ENCODE measurements at places on chromosomes 7 and 10.
A peak's percentile ranks its signal among the peaks of the same experiment; 100 is the strongest.

DNA sequence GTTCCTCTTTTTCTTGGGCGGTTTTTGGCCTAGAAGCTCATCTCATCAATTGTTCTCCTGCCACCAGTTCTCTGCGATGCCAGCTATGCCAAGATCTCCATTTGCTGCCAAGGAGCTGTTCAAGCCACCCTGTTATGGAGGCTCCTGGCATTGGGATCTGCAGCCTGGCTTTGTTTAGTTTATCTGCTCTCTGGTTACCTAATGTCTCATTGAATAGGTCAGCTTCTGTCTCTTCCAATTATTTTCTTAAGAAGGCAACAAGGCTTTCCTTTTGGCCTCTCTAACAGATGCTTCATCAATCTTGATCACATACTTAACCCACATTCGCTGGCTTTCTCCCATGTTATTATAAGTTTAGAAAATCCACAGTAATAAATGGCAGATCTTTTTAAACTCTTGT is 20.6 kb upstream of the SDK1 start:
- DNase-seq = no peak

- DNase-seq = no peak
These were observed 756.4 kb upstream of the MBL2 start for GRCh38 chr10:53528974-53529373.

GRCh38 chr10:44380829-44381600 is 3.9 kb downstream of the CXCL12 start:
- DNase-seq = no peak

DNA sequence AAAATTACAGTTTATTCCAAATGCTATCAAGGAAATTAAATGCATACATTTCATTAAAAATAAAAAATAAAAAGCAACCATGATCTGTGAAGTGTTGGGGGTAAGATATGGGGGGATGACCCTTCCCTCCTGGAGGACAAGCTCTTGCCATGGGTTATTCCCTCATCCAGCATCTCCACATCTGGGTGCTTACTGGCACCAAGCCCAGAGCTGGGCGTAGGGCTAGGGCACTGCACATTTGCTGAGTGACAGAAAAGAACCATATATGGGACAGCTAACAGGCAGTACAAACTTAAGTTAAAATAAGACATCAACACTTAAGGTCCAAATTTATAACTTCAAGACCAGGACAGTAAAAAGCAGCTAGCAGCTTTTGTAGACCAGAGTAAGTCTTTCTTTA is 10.2 kb downstream of the CCDC6 start:
- no peak for DNase-seq

DNA sequence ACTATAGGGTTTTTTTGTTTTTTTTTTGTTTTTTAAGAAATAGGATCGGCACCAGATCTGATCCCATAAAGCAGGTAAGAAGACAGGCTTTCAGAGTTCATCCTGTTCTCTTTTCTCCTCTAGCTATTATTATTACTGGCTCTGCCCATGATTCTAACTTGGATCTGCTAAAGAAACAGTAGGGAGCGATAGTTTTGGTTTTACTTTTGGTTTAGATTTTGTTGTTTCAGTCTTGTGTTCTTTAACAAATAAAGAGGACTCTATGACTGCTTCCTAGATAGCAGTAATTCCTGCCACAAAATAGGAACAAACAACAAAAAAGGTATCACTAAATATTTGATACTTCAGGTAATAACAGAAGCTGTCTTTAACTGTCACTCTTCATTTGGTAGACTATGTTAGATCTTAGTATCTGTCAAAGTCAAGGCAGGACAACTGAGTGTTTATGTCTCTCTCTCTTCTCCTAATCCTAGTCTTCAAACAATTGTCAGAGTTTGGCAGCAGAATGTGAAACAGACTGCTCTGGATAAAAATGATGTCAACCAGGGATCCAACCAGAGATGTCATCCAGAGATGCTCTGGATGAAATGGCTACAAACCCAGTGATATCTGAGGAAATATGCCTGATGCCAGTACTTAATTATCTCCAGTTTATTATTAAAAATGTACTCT is 99.8 kb downstream of the KMT2C start:
- DNase-seq = no peak

DNA sequence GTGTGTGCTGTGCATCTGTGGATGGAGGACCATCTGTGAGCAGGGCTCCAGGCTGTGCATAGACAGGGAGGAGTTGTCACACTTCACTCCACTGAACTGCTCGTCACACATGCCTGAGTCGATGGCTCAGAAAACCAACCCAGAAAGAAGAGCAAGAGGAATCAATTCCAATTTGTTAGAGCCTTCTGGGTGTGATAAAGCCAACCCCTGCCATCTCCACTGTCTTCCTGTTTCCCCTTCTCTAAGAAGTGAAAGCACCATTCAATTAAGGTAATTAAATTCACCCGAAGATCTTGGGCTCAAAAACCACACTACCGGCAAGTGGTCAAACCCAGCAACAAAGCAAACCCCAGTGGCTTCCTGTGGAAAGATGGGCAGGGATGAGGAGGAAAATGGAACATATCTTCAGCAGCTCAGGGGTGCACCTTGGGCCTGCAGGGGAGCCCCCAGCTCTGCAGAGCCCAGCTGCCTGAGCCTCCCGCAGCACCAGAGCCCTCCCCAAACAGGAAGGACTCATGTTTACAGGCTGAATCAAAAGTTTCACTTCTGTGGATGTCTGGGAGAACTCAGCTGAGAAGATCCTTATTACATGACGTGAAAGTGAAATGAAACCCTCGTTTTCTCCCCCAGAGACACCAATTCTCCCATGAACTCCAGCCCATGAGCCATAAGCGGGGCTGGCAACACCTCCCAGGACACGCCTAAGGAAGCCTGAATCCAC is 10.9 kb downstream of the C10orf71 start:
- no peak for DNase-seq

DNA sequence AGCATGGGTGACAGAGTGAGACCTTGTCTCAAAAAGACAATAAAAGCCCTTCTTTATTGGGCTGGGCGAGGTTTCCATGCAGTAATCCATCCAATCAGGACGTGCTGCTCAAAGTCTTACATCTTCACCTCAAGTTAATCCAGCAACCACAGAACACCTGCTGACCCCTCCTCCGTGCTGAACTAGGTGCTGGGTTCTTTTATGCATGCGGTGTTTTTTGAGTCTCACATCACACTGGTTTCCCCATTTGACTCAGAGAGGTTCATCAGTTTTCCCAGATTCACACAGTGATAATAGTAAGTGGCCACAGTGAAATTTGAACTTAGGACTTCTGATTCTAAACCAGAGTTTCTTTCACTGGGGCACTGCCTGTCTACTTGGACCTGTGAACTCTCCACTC is 58.3 kb upstream of the GTF2I start:
- DNase-seq = no peak

DNA sequence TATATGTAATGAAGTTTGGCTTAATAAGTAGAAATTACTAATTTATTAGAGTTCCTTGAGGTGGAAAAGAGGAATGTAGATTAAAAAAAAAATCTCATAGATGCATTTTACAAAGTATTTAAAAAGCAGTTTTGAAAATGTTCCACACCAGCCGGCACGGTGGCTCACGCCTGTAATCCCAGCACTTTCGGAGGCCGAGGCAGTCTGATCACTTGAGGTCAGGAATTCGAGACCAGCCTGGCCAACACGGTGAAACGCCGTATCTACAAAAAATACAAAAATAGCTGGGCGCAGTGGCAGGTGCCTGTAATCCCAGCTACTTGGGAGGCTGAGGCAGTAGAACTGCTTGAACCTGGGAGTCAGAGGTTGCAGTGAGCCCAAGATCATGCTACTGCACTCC is 3.2 kb upstream of the CHRM2 start:
- DNase-seq = no peak

GRCh38 chr10:28985137-28985885 is 303.6 kb upstream of the LYZL1 start:
- DNase-seq = no peak

DNA sequence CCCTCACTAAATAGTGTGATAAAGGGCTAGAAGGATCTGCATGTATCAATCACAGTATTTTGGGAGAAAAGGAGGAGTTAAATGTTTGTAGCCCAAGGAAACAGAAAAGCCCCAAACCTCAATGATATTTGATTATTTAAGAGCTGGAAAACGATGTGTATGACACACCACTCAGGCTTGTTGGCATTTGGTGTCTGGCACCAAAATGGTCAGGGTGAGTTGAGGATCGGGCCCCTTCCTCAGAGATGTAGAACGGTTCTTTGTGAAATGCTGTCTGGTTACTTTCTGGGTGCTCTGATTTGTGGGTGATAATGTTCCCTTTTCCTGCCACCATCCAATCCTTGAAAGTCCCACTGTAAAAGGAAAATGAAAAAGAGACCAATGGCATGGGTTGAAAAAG is 113.7 kb downstream of the CCDC3 start:
- no peak for DNase-seq

GRCh38 chr7:29285444-29285793 is 90.8 kb downstream of the CHN2 start:
- peak; percentile 94 for DNase-seq

DNA sequence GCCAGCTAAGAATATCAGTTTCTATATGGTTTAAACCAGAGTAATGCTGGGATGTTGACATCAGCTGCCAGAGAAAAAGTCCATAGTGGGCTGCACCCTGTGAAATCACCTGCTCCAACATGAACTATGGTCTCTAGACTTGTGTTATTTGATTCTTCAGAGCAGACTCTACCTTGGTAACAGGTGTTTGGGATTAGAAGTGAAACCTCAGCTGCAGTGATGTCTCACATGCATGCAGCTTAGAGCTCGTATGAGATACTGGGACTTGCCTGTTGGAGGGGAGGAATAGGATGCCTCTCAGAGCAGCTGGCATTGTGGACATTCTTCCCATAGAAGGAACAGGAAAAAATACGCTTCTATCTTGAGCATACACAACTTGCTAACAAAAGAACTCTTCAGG is 287.1 kb upstream of the CSTF2T start:
- no peak for DNase-seq

DNA sequence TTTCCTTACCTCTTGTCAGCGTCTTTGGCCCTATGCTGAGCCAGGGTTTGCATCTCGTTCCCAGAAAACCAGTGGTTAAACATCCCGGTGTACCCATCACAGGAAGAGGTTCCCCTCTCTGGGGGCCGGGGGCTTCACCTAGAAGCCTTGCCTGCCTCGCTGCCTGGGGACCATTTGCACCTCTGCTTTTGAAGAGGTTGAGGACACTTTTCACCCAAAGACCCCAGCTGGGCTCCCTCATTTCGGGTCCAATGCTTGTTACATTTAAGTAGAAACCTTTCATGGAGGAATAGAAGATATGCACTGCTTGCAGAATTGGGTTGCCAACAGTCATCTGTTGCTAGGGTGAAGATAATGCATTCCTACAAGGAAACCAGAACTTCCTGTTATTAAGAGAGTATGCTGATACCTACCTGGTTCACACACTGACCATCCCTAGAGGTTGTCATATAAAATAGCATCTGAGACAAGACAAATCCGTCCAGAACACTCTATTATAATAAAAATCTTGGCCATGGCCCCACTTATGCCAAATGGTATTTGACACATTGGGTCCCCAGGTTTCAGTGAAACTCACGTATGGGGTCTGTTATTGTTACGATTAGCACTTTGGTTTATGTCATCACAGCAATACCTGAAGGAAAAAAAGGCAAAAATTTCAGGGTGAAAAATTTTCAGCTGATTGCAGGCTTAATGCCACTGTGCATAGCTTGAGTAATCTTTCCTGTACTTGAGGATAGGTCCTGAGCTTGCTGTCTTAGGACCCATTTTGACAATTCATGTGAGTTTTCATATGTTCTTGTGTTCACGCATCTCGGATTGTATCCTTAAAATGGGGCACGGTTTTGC is 917 bp downstream of the ZNF365 start:
- DNase-seq = no peak

DNA sequence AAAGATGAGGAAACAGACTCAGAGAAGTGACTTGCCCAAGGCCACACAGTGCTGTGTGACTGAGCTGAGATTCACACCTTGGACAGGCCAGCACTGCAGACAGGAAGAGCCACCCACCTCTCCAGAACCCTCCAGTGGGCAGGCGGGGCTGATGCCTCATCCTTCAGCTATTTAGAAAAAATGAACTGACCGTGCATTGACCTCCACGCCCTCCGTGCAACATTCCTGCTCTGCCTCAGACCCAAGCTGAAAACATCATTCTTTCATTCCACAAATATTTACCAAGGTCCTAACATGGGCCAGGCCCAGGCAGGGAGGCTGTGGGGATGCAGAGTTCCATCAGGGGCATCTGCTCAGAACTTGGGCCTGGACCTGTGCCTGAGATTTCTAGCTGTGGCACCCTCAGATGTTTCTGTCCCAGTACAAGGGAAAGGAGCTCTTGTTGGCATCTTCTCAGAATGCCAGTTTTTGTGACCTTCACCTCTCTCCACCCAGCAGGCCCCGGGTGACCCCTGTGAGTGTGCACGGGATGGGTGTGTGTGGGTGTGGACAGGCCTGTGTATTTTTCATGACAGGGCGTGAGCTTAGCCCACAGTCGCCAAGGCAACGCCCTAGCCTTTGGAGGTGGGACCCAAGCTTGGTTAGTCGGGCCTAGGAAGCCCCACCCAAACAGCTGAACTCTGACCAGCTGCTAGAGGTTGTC is 6.5 kb downstream of the VSIR start:
- peak; percentile 95 for DNase-seq

DNA sequence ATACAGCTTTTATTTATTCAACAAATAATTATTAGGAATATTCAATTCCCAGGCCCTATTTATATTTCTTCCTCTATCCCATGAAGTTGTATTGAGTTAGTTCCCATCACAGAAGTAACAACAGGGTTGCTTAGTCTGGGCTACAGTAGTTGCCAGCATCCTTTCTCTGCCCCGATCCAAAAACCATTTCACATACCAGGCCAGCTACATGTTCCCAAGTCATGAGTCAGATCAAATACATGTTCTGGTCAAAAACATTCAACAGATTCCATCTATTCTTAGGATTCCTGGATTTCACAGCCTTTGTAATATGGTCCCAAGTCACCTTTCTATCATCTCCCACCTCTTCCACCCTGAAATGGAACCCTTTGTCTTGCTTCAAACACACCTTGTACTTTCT is 91.6 kb downstream of the RAB11FIP2 start:
- DNase-seq = peak; percentile 56

DNA sequence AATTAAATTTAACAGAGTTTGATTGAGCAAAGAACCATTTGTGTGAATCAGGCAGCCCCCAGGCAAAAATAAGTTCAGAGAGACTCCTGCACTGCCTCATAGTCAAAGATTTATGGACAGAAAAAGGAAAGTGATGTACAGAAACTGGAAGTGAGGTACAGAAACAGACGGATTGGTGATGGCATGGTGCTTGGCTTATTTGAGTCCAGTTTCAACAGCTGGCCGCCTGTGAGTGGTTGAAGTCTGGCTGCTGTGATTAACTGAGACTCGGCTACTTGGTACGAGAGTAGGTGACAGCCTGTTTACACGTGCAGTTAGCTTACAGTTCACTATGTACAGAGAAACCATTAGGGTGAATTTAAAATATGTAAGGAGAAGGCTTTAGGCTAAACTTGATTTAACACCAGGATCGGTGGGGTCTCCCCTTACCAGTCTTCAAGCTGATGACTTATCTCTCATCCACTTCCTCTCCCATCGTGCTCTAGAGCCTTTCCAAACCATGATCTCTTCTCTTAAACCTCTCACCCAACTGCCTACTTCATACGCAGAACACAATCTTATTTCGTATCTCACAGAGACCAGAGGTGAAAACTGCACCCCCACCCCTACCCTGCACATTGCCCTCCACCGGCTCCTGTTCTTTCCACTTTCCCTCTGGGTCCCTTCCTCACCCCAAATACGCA is 5.0 kb upstream of the MSMB start:
- DNase-seq = no peak
